ENCODE measurements at places on chromosomes 7 and 10.

GRCh38 chr10:102653060-102653459, 8.8 kb downstream of the TRIM8 start:
- DNase-seq: no peak

GRCh38 chr7:91431601-91432000, 167.4 kb downstream of the FZD1 start:
- no peak for DNase-seq

GRCh38 chr10:112524641-112525040, 77.6 kb downstream of the VTI1A start:
- no peak for DNase-seq

- no peak for DNase-seq
Observed at GRCh38 chr7:86933295-86933845, 126.1 kb downstream of the ELAPOR2 start.

DNA sequence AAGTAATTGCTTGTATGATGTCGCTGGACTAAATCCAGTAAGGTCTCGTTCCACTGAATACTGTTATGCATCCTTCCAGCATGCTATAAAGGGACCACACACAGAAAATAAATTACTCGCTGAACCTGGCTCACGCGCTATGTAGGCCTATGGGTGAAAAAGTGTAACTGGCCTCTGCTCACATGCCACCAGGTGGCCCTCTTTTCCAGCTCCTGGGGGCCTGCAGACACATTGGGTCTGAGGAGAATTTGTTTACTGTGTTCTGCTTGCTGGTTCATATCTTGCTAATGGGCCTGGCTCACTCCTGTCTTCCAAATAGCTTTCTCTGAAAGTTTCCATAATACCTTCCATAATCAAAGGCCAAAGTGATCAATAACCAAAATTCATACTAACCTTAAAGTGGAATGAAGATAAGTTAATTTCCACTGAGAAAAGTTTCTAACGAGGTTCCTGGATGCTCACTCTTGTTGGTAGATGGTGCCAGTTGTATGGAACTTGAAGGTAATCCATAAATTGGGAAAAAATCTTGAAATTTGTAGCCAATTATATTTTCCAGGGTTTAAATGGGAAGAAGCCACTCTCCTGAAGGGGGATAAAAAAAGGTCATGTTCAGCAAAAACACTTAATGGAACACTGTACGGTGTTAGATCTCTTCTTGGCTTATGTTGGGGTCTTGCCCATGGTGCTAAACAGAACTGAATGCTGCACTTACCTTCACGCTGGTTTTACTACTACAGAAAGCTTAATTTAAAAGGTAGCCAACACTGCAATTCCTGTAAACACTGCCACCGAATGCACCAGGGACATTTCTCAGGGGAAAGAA, 27.0 kb upstream of the ZPBP start:
- DNase-seq: peak; percentile 9

- DNase-seq: no peak
Observed at GRCh38 chr10:62728479-62728878, 76.0 kb upstream of the ADO start.

GRCh38 chr10:63437116-63437949, 28.4 kb downstream of the JMJD1C start:
- no peak for DNase-seq

- DNase-seq: no peak
Observed at GRCh38 chr10:78427497-78428031, 393.9 kb downstream of the RPS24 start.

GRCh38 chr7:129147731-129148130, 3.2 kb downstream of the TSPAN33 start:
- no peak for DNase-seq

- DNase-seq: no peak
Observed at GRCh38 chr7:35379481-35379880, 125.6 kb upstream of the TBX20 start.

- no peak for DNase-seq
Observed at GRCh38 chr7:117479225-117480054, at the start of gene CFTR. Gene CFTR, plus strand, starts transcription at chr7:117480025. Its CDS starts 70 bp downstream, at chr7:117480095.

Measured in activated T-helper 1 cell treated with anti-CD3 and anti-CD28 coated beads, Interleukin-2, amount 50 U/mL, for 16 hours (primary cell).